ENCODE measurements at places on chromosomes 3 and 15. TPM values are rescaled to one million over a fixed set of nuclear protein-coding genes. Genes with fewer than 3 reads are reported as not detected.

RAF1 gene
- 97.4 TPM for total RNA-seq

CAMK2N2 gene
- total RNA-seq, result 0.13 TPM

GOLGA8Q gene
- total RNA-seq, result 1.1 TPM

CHST2 gene
- total RNA-seq, result 13.0 TPM

RLBP1 gene
- not detected for total RNA-seq

CSPG5 gene
- 0.26 TPM for total RNA-seq
